GM10248 (cell line): ENCODE measurements at places on chromosomes 7 and 10.

DNA sequence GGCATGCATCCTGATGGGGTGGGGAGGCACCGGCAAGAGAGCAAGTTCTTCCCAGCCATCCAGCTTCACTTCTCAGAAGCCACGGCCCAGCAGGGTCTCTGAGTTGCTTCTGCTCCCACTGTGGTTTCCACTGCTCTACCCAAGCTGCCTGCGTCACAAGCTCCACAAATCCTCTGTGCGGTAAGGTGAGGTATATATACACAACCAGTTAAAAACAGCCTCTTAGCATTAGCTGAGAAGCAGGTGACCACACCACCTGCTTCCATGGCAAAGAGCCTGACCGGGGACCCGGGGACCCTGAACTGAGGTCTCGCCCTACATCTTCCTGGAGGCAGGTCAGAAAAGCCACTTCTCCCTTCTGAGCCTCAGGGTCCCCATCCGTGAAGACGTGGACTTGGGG is 46.9 kb upstream of the NPFFR1 start:
- no peak for DNase-seq

- no peak for DNase-seq
Observed at GRCh38 chr10:3452683-3453361, 280.2 kb upstream of the PITRM1 start.

DNA sequence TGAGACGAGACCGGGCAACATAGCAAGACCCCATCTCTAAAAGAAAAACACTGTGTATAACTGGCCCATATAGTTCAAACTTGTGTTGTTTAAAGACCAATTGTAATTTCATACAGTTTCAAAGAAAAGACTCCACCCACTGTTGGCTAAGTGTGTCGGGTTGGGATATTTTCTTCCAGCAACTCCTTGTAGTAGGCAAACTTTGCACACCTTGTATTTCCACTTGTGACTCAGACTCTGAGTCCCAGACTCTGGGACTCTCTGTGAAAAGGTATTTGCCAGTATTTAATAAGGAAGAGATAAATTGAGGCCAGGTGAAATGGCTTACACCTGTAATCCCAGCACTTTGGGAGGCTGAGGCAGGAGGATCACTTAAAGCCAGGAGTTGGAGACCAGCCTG is 29.3 kb upstream of the RHBDD2 start:
- no peak for DNase-seq

DNA sequence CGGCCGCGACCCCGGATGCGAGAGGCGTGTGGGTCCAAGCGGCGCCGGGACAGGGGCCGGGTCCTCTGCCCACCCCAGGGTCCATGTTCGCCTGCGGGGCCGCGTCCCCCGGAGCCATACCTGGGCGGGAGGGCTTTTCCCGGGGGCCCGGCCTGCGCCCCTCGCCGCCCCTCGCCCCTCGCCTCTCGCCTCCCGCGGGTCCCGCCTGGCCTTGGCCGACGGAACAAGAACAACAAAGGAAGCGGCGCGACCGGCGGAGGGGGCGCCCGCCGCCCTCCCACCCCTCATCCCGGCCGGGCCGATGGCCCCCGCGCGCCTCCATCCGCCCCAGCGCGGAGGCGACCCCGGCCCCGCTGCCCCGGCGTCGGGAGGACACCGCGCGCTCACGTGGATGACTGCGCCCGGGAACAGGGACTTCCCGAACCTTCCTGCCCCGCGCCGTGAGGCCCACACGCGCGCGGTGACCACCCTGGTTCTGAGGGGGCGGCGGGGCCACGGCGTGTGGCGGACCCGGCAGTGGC is 348.2 kb downstream of the DNAJB6 start:
- DNase-seq: no peak

DNA sequence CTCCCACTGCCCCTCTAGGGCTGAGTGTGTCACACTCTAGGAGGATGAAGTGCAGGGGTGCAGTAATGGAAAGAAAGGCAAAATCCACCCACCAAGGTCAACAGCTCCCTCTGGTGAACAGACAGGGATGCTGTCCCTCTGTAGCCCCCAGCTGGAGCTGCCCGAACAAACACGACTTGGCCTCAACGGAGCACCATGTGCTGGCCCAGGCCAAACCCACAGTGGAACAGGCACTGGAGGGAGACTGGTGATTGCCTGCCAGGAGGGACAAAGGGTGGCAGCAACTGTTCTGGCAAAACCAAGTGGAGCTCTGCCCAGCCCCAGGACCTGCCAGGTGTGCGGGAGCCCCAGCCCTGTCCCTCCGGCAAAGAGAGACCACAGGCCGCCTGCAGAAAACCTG is 20.7 kb downstream of the PDIA4 start:
- DNase-seq: no peak

GRCh38 chr7:119408596-119408995 is 864.4 kb upstream of the KCND2 start:
- no peak for DNase-seq
